ENCODE measurements at places on chromosomes 3 and 15.

DNA sequence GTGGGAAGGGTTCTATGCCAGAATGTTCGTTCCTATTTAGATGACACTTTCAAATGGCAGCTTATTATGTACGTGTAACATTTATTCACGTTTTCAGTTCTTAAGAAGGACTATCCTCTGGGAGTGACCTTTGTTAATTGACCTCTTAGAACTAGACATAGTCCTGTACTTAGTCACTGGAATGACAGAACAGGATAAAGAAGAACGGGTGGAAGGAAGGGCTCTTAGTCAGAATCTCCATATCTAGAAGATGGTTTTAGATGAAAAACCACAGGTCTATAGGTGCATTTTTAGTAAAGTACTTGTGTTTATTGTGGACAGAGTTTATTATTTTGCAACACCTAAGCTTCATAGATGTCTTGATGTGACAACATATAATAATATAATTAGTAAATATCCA is 6.5 kb downstream of the METTL6 start:
- no peak for DNase-seq

DNA sequence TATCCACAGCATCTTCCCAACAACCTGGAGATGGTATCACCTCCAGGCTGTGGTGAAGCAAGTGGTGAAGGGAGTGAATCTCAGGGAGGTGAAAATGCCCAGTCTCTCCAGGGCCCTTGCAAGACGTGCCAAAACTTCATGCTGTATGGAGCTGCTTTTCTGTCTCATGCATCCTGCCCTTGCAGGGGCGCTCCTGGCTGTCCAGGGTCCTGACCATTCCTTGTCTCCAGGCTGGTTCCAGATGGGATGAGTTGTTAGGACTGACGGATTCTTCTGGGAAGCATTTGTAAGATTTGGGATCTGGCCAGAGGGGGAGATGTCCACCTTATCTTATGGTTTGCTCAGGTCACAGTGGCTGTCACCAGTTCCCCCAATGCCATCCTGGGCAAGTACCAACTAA is 15.8 kb downstream of the TGM4 start:
- DNase-seq = no peak

DNA sequence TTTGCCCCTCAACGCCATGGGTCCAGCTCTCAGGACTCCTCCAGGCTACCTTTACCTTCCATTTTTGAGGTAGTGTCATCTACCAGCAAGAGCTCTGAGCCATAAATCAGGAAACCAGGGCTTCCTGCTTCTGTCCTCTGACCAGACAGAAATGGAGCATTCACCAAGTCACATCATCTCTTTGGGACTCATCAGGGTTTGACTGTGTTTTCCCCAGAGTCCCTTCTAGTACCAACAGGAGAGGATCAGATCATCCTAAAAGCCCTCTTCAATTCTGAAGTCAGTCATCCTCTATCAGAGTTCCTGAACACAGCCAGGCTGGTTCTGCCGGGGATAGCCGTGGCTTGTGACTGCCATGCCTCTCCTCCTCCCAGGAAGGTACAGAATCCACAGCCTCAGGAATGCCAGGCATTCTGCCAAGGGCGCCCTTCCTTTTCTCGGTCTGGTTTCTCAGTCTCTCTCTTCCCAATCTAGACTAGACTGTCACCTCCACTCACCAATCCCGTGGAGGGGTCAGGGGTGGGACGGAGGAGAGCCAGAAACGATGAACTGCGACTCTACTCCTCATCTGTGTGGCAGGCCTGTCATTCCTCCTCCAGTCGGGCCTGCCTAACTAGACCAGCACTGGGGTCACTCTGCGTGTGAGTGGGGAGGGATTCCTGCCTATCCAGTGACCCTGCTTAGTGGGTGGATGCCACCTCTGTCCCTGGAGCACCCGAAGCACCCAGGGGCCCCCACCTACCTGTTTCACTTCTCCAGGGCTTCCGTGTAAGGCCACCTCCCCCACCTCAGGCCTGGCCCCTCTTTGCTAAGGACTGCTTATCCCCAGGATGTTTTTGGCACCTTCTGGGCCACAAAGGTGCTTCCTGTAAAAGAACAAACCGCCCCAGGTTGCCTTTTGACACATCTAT is 30.9 kb downstream of the CCNL1 start:
- DNase-seq = no peak

DNA sequence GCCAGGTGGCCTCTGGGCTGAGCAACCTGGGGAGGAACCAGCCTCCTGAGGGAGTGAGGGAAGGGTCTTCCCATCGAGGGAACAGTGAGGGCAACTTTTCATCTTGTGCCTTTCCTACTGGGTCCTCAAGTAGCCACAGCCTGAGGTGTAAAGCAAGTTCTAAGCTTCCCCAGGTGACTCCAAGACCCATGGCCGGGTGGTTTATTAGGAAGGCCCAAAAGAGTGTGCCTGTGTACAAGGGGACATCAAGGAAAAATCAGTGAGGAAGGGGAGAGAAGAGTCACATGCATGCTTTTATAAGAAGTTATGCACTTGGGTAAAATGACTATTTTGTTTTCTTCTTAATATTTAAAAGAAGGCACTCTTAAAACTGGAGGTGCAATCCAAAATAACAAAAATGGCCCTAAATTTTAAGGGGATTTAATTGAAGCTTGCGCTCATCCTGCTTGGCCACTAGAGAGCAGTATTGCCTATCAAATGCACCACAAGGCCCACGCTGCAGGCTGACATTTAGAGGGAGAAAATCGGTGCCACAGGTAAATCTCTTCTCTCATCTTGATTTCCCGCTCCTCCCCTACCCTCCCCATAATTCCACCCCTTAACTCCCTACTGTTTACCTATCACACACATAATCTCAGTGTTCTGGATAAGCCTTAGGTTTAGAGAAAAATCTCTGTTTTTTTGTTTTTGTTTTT is 6.7 kb downstream of the NANOGP8 start:
- DNase-seq = peak; percentile 5

GRCh38 chr3:119428538-119428937 is 34.9 kb downstream of the TMEM39A start:
- DNase-seq = no peak

DNA sequence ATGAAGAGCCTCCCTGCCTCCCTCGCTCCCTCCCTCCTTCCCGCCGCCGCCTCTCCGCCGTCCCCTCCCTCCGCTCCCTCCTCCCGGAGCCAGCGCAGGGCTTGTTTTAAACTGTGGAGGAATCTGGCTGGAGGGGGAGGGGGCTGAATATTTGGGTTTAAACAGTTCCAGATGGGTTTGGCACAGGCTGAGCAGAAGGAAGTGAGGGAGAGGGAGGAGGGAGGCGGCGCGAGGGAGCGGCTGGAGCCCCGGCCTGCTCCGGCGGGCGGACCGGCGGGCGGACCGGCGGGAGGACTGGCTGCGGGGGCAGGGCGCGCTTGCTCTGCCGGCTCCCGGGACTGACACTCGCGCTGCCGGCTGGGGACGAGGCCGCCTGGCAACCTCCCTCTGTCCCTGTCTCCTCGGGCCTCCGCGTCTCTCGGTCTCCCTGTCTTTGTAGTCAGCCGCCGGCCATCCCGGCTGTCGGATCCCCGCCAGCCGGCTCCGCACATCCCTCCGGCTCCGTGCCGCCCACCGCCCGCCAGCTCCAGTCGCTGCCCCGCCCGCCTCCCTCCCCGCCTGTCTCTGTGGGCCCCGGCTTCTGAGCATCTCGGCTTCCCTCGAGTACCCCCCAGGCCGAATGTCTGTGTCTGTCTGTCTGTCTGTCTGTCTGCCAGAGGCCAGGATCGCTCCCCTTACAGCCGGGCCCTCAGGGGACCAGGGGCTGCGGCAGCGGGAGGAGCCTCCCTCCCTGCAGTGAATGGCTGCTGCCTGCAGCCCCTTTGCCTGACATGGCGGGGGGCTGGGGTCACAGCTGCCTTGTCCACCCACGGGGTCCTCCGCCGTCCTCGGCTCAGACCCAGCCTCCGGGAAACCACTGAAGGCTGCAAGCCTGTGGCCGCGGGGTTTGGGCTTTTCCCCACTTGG is 7.6 kb downstream of the EPHB3 start:
- no peak for DNase-seq

DNA sequence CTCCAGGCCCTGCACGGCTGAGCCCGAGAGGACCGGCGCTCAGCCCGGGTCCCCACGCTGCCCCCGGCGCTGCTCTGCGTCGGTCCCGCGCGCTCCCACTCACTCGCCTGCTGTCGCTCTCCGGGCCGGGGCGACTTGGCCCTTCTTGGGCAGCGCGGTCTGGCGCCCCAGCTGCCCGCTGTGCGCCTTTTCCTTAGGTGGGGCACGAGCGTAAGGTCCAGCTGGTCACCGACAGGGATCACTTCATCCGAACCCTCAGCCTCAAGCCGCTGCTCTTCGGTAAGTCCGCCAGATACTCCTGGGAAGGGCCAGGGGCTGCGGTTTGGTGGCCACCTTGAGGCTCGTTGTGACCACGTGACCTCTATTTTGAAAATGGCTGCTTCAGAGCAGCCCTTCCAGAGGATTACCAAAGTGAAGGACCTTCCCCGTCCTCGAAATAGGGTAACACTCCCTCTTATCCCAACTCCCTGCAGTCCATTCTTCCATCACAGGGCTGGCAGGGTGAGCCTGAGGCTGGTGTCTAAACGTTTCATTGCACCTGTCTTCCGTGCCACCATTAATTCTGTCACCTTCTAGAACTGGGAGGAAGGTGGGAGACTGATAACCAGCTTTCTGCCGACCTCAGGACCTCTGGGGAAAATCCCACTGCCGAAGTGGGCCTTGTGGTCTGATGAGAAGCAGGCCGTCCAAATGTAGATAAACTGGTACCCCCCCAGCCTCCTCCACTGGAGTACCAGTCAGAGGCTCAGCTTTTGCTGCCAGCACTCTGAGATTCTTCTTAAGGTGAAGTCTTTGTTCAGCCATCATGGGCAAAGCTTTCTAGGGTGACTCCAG is 812 bp downstream of the P4HTM start:
- no peak for DNase-seq

DNA sequence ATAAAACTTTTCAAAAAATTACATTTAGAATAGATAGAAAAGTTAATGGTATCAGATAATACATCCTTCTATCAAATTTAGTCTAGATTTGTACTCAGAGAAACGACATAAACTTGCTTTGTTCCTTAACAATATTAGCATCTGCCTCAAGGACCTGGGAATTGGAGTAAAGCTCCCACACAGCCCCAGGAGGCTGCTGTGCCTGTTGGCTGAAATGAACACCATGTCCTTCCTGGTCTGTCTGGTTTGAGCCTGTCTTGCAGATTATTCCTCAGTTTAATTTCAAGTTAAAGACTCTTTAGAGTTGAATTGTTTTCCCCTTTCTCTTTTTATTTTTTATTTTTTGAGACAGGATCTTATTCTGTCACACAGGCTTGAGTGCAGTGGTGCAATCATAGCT is 19.4 kb downstream of the GNB5 start:
- DNase-seq = no peak

GRCh38 chr15:48062148-48062872 is 58.5 kb upstream of the SLC24A5 start:
- DNase-seq = no peak

DNA sequence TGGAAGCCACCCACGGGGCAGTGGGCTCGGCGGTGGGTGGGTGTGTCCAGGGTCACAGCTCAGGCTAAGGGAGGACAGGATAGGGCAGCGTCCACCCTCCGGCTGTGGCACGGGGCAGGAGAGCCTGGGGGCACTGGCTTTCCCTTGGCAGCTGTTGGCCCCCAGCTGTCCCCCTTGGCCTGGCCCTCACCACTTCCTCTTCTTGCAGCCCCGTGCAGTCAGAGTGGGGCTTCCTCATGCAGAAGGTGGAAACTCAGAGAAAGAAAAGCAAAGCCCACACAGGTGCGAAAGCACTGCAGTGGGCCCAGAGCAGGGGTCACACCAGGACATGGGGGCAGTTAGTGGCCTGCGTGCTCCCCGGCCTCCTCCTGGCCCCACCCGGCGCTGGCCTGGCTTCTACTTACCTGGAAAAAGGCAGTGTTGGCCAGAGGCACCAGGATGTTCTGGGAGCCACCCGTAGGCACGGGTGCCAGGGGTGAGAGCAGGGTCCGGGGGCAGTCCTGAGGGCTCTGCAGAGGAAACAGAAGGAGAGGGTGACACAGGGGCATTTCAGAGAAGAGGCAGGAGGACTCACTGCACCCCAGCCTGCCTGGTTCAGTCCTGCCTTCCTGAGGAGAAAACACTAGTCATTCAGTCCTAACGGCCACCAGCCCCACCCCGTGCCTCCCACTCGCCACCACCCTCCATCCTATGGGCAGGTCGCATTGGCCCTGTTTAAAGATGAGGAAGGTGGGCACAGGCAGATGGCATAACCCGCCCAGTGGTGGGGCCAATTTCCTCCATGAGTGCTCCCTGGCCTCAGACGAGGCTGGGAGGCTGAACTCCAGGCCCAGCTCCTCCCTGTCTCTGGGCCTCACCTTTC is 28.3 kb downstream of the PLXND1 start:
- DNase-seq = no peak

GRCh38 chr3:115548611-115549010 is 74.7 kb upstream of the GAP43 start:
- no peak for DNase-seq

DNA sequence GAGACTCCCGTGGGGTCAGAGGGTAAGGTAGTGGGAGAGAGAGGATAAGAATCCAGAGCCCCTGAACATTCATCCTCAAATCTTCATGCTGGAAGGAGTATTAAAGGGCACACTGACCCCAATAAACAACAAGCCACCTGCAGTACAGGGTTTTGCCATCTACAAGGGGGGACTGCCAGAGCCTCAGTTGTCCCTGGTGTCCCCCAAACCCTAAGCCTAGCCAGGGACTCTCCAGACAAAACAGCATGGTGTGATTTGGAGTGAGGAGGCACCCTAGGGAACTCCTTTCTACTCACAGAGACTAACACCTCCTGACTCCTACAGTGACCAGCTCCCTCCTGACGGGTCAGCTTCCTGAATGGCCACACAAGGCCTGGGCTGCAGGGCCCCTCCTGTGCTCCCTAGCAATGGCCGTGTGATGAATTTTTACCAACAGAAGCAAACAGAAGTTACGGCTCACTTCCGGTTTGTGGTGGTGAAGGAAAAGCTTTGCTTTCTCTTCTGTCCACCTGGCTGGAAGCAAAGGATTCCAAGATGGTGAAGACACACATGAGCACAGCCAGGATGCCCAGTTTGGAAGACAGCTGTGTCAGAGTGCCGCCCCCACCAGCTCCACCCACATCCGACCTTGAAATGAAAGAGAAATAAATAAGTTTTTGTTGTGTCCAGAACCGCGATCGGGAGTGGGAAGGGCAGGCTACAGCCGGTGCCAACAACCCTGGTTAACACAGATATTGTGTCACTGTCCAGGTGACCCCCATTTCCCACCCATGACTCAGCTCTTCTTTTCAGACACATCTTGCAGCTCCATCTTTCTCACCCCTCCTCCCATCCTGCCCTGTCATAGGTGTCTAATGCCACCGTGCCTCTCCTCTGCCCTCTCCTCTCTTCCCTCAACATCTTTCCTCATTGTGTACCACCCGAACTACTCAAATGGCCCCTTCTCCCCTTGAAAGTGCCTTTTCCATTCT is 69.6 kb upstream of the ATP13A3 start:
- DNase-seq = no peak

DNA sequence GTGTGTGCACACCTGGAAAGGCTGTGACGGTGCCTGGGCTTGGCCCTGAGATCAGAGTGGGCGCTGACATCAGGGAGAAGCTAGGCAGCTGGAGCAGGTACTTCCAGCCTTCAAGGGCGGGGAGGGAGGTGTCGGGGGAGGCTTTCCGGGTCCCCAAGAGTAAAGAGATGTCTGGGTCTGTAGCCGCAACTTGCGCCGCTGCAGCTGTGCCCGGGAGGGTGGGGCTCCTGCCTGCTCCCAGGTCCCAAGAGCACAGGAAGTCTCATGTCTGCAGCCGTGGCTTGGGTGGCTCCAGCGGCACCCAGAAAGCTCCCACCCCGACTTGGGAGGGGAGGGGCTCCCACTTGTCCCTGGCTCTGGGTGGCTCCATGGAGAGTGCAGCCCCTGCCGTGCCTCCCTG is 103.2 kb upstream of the BNIP2 start:
- DNase-seq = no peak

- DNase-seq = no peak
Observed at GRCh38 chr3:59052803-59053411, 3.1 kb upstream of the CFAP20DC start.

GRCh38 chr3:52852419-52852818 is 17.6 kb upstream of the MUSTN1 start:
- DNase-seq = no peak
